Effector memory CD8-positive, alpha-beta T cell (primary cell): ENCODE measurements at places on chromosomes 3 and 15.
A peak's percentile ranks its signal among the peaks of the same experiment; 100 is the strongest.

GRCh38 chr3:107928084-107928445, 162.8 kb downstream of the CD47 start:
- H3K27ac ChIP-seq: peak overlapping the region; percentile 52
- DNase-seq: no peak
- no peaks in the 10 kb centered on the region for H3K36me3 ChIP-seq
- peaks cover 28% of the 10 kb centered on the region for H3K27me3 ChIP-seq
- H3K4me3 ChIP-seq: peak overlapping the region; percentile 86

DNA sequence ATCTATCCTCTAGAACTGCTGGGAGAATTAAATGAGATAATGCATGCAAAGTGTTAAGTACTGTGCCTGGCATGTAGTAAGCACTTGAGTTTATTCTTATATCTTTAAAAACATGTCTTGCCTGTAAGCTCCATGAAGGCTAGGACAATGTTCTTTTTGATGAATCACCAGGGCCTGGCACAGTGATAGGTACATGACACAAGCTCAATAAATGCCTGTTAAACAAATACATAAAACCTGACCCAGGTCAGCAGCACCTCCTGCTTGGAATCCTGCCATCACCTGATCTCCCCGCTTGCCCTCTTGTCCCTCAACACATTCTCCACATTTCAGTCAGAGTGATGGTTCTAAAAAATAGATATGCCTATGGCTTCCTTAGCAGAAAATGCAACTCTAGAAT, 186.8 kb downstream of the CHST2 start:
- no peaks in the 10 kb centered on the region for H3K27me3 ChIP-seq
- H3K4me3 ChIP-seq: no peak overlapping the region
- no peak for DNase-seq
- H3K27ac ChIP-seq: no peak overlapping the region

DNA sequence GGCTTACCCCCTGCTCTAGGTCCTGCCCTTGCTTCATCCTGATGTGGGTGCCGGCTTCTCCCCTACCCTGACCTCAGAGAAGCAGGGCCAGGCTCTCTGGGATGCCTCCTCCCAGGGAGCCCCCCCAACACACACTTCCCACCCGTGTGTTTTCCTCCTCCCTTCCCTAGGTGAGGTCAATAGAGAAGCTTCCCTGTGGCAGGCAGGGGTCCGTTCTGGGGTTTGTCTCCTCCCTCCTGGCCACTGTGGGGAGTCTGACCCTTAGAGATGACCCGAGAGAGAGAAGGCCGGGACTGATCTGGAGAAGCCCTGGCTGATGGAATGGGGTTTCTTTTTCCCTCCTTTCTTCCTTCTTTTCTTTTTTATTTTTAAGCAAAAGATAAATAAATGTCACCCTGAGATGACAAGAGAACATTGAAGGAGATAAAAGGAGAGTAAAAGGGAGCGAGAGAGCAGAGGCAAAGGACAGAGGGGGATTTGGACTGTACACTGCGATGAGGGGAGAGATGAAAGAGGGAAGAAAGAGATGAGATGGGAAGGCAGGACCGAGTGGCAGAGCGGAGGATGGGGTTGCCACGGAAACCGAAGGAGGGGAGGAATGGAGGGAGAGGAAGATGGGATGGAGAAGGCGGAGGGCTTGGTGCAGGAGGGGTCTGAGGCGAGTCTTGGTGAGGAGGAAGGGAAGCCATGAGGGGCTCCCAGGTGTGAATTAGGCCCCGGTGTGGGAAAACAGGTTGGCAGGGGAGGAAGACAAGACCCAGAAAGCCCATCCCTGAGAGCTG, 48.4 kb downstream of the IDH2 start:
- DNase-seq: no peak
- H3K36me3 ChIP-seq: peaks cover 3% of the 10 kb centered on the region
- peak overlapping the region; percentile 65 for H3K27ac ChIP-seq
- H3K27me3 ChIP-seq: no peaks in the 10 kb centered on the region
- no peak overlapping the region for H3K4me3 ChIP-seq
- peaks cover 26% of the 10 kb centered on the region for H3K4me1 ChIP-seq

DNA sequence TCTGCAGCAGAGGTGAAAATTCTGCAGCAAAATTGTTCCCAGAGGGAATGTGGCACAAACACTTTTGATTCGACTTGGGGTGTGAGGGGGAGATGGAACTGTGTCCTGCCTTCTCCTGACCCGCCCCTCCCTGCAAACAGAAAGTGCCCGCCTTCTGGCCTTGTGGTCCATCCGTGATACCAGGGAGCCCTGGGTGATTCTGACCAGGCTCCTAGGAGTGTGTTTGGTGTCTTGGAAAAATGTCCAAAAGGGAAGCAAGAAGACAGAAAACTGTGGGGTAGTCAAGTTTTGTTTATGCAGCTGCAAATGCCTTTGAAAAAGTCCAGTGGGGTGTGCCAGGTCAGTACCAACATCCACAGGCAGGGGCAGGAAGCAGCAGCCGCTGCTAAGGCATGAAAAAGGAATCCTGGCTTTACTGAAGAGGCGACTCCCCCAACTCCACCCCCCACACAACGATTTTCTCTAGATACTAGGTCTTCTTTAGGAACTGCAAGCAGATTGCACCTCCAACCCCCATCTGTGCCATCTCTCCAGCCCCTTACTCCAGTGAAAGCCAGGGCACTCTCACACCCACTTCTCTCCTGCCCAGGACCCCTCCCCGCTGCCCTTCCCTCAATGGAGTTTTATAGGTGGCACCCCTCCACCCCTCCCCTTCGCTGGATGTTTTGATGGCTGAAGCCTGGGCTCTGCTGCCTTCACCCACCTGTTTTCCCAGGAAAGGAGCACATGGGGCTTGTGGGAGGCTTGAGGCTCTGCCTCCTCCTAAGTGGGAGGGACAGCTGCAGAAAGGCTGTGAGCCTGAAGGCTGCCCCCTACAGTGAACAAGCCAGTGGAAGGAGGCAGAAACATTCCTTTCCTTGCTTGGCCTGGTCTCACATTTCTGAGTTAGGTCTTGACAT, 82.4 kb upstream of the HERC1 start:
- H3K27ac ChIP-seq: no peak overlapping the region
- H3K4me3 ChIP-seq: no peak overlapping the region
- H3K36me3 ChIP-seq: peaks cover 4% of the 10 kb centered on the region
- DNase-seq: no peak

- H3K4me3 ChIP-seq: peak overlapping the region; percentile 74
- H3K27me3 ChIP-seq: no peaks in the 10 kb centered on the region
- H3K4me1 ChIP-seq: peaks cover 78% of the 10 kb centered on the region
- H3K27ac ChIP-seq: peak overlapping the region; percentile 83
- no peak for DNase-seq
- H3K36me3 ChIP-seq: peaks cover 70% of the 10 kb centered on the region
Observed at GRCh38 chr3:45964139-45964538, 20.9 kb downstream of the CXCR6 start.

DNA sequence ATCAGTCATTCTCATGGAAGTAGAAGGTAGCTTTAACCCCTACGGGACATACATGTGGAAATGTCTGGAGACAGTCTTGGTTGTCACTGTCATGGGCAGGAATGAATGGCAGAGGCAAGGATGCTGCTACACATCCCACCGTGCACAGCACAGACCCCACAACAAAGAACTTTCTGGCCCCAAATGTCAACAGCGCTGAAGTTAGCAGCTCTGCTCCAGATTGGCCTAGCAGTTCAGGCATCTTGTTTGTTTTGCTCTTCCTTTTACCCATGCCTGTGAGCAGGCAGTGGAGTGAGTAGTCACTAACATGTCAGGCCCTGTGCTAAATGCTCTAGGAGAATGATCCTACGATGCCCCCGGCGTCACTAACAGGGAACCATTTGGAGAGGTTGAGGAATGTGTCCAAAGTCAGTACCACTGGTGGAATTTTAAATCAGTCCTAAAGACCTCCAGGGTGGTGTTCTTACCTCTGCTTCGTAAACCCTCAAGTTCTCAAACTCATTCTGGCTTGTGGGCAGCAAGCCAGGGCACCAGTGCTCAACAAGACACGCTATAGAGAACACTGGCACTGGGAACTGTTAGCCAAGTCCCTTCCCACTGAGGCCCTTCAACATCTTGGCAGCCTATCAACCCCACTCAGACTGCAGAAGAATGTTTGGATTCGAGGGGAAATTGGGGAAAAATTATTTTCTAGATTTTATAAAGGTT, 142.2 kb downstream of the FOXP1 start:
- no peak for DNase-seq
- peak overlapping the region; percentile 93 for H3K27ac ChIP-seq

DNA sequence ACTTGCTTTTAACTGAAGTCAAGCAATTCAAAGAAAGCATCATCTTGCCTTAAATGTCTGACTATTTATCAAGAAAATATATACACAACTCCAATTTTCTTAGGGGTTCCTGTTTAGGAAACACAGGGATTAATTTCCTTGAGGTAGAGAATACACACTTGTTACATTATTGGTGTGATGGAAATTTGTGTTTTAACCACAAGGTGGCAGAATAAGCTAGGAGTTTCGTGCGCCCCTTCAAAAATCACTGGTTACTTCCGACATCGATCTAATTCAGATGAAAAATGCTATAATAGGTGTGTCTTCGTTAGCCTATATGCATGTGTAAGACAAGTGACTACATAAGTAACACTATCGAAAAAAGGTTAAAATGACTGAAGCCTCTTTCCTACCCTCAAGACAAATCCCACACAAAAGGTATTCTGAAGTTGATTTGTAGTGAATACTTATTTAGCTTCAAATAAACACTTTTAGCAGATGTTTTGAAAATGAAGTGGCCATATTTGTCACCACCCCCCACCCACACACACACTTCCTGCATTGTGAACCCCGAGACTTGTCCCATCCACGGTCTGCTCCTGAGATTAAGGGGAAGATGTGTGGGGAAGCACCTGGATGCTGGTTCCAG, 246.5 kb downstream of the ROBO1 start:
- no peaks in the 10 kb centered on the region for H3K4me1 ChIP-seq
- H3K4me3 ChIP-seq: no peak overlapping the region
- H3K27me3 ChIP-seq: no peaks in the 10 kb centered on the region
- no peak for DNase-seq
- H3K36me3 ChIP-seq: no peaks in the 10 kb centered on the region
- no peak overlapping the region for H3K27ac ChIP-seq

DNA sequence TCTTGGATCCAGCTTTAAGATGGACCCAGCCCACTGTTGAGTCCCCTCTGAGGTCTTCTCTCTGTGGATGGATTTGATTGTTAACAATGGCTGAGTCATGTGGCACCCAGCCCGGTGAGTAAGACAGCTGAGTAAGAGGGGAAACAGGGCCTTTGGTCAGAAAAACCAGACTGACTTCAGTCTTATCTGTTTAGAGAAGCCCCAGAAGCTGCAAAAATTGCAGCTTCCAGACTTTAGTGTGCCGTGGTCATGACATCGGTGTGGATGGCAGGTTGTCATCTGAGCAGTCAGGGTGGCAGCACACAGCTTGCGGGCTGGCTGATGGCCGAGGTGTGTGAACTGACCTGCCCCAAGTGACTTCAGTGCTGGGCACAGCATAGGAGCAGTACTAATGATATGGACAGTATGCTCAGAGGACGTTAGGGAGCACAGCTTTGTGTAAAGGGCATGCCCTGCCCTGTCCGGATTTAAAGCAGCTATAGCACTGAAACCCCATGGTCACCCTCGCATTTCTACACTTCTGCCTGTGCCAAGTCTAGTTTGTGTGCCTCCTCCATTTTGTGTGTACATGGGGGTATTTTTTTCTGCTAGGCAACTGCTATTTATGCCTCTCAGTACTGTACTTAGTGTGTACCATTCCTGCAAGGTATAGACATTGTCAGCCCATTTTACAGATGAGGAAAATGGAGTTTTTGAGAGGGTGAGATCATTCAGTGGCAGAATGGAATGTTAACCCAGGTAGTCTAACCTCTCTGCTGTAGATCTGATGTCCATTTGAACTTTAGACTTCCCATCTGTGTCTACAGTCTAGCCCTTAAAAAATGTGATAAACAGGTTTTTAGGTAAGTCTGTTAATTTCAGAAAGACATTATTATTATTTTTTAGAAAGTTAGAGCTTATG, 44.4 kb downstream of the FLNB start:
- no peaks in the 10 kb centered on the region for H3K27me3 ChIP-seq
- no peak overlapping the region for H3K4me3 ChIP-seq
- H3K27ac ChIP-seq: no peak overlapping the region
- H3K4me1 ChIP-seq: peaks cover 2% of the 10 kb centered on the region
- H3K36me3 ChIP-seq: peaks cover 1% of the 10 kb centered on the region

DNA sequence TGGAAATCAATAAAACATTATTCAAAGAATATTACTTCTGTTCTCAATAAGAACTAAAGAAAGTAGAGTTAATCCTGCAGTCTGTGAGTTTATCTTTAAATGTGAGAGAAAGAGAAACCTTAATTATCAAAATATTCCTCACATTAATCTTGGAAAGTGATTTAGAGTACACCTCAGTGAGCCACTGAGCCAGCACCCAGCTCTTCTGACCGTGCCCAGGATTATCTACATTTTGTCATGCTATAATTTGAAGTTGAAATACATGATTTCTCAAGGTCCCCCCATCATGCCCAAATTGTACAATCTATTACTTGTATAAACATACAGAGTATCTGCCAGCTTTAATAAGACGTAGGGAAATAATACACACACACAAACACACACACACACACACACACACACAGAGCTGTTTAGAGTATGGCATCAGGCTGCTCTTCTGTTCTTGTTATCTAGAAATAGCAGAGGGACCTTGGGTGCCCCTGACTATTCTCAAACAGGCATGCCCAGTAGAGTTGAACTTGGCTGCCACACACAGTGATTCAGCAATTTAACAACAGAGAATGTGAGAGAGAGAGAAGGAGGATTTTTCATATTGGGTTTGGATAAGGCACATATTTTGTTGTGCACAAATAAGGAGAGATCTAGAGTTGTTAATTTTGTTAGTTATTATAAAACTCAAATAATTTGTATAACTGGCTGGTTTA, 74.4 kb downstream of the P2RY1 start:
- peaks cover 8% of the 10 kb centered on the region for H3K27me3 ChIP-seq
- no peak overlapping the region for H3K4me3 ChIP-seq
- no peak for DNase-seq
- no peak overlapping the region for H3K27ac ChIP-seq

GRCh38 chr15:68644996-68645395, 66.2 kb downstream of the CORO2B start:
- no peak overlapping the region for H3K4me3 ChIP-seq
- DNase-seq: no peak
- no peaks in the 10 kb centered on the region for H3K36me3 ChIP-seq
- peaks cover 27% of the 10 kb centered on the region for H3K27me3 ChIP-seq
- H3K4me1 ChIP-seq: no peaks in the 10 kb centered on the region

DNA sequence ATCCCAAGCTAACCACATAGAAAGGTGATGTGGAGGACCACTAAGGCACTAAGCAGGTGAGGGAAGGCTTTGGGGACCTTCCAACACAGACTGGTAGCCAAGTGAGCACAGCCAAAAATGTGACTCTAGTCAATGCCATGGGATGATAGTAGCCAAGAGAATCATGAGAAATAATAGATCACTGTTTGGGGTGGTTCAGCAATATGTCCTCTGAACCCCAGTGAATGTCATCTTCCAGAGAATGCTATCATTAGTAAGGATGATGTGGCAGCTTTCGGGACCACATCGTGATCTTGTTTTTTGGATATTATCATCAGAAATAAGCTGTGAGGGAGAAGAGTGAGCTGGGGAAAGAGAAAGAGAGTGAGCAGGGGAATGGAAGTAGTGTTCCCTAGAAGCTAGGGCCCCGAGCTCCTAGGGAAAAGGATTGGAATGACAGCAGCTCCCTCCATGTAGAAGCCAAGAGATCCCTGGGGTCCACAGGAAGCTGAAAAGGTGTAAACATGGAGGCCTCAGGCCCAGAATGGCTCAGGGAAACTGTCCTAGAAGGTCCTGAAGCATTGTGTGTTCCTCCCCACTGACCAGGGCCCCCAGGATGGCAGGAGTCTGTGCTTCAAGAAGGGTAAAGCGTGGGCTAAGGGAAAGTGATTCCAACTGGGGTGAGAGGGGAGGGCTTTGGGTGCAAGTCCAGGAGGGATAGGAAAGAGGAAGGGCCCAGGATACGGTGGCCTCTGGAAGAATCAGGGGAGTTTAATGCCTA, 56.6 kb upstream of the KLF13 start:
- peaks cover 57% of the 10 kb centered on the region for H3K4me1 ChIP-seq
- no peak overlapping the region for H3K4me3 ChIP-seq
- no peak for DNase-seq
- no peak overlapping the region for H3K27ac ChIP-seq
